ENCODE measurements at places on chromosomes 7 and 10.

GRCh38 chr7:125529249-125529648 lies 599.6 kb upstream of the POT1 start:
- DNase-seq: no peak

DNA sequence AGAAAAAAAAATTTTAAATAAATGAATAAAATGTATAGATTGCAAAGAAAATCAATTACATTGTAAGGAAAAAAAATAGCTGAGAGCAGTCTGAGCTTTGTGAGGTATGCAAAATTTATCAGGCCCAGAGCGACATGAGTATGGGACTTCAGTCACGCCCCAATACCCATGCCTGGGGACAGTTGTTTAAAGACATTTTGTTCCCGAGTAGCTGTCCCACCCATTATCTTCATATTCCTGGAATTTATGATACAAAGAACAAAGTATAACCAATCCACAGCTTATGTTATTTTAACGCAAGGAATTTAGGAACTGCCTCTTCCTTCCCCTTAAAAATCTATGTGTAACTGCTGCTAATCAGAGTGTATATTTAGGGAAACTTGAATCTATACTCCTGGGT lies 1.6 kb upstream of the PON2 start:
- no peak for DNase-seq

DNA sequence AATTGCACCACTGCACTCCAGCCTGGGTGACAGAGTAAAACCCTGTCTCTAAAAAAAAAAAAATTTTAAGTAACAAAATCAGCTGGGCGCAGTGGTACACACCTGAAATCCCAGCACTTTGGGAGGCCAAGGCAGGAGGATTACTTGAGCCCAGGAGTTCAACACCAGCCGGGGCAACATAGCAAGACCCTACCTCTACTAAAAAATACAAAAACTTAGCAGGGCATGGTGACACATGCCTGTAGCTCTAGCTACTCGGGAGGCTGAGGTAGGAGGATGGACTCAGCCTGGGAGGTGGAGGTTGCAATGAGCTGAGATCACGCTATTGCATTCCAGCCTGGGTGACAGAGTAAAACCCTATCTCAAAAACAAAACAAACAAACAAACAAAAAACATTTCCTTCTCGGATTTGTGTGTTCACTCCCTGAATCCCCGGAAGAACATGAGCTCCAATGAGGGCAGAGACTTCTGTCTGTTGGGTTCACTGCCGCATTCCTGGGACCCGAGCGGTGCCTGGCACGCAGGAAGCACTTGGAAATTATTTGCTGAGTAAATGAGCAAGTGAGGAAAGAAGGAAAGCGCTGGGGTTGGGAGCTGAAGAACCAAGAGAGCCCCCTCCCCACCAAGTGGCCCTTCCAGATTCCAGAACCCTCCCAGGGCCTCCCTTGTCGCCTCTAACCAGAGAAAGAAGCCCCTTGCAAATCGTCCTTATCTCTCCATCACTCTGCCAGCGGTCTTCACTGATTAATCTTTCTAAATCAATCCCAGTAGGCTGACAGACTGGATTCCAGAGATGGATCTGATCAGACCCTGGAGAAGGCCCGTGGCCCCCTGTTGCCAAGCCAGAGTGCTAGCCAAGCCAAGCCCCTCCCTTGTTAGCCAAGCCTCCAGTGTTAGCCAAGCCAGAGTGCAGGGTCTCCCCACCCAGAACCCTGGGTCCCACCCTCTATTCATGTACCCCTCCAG lies 6.2 kb downstream of the TNRC18 start:
- no peak for DNase-seq

- DNase-seq: no peak
Measured at GRCh38 chr7:121544238-121544637, 148.1 kb upstream of the FAM3C start.

- DNase-seq: no peak
Measured at GRCh38 chr7:82266081-82266480, 177.5 kb downstream of the CACNA2D1 start.

- no peak for DNase-seq
Measured at GRCh38 chr7:158357106-158357897, 230.3 kb downstream of the PTPRN2 start.

- DNase-seq: no peak
Measured at GRCh38 chr10:23718946-23719345, 280.1 kb downstream of the OTUD1 start.

GRCh38 chr10:90924552-90924951 lies 3.7 kb upstream of the ANKRD1 start:
- DNase-seq: no peak

GRCh38 chr10:80015911-80016830 lies 62.3 kb upstream of the TMEM254 start:
- DNase-seq: no peak
